Activated CD4-positive, alpha-beta memory T cell treated with anti-CD3 and anti-CD28 coated beads, Interleukin-2, amount 10 ng/mL, durations not matched to agents 7 days and 5 days (primary cell): ENCODE measurements at places on chromosomes 4 and X. TPM values are rescaled to one million over a fixed set of nuclear protein-coding genes. Genes with fewer than 3 reads are reported as not detected.

- no peak for DNase-seq
Observed at GRCh38 chr4:155403886-155404285, 27.1 kb upstream of the MAP9 start.

CSAG1 gene
- total RNA-seq, result not detected

- DNase-seq, result no peak
Observed at GRCh38 chr4:111662496-111662895, 482.8 kb upstream of the FAM241A start.

DNA sequence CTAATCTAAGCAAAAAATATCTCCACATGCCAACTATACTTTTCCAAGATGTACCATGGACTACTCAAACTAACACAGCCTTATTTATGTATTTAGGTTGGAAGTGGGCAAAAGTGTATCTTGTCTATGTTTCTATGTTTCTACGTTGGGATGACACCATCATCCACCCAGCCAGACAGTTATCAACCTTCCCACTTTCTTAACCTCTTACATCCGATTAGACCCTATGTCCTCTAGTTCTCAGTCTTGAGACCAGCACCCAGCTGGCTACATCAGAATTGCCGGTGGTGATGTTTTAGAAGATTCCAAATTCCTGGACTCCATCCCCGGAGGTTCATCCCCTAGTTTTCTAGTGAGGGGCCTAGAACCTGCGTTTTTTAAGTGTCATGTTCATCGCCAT lies 1.0 kb upstream of the AASDH start:
- no peak for DNase-seq

GRCh38 chrX:104195489-104196084 lies 29.3 kb downstream of the FAM199X start:
- no peak for DNase-seq

- no peak for DNase-seq
Observed at GRCh38 chr4:17889692-17890091, 78.9 kb downstream of the NCAPG start.

MAGEA2B gene
- not detected for total RNA-seq

DNA sequence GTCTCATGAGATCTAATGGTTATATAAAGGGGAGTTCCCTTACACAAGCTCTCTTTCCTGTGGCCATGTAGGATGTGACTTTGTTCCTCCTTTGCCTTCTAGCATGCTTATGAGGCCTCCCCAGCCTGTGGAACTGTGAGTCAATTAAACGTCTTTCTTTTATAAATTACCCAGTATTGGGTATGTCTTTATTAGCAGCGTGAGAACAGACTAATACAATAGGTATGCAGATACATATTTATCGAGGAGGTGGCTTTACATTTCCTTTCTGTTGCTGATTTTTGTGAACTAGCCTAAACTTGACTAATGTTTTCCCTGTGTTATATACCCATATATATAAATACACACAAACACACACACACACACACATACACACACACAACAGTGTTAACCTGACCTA lies 80.2 kb downstream of the VCX2 start:
- DNase-seq, result no peak

DNA sequence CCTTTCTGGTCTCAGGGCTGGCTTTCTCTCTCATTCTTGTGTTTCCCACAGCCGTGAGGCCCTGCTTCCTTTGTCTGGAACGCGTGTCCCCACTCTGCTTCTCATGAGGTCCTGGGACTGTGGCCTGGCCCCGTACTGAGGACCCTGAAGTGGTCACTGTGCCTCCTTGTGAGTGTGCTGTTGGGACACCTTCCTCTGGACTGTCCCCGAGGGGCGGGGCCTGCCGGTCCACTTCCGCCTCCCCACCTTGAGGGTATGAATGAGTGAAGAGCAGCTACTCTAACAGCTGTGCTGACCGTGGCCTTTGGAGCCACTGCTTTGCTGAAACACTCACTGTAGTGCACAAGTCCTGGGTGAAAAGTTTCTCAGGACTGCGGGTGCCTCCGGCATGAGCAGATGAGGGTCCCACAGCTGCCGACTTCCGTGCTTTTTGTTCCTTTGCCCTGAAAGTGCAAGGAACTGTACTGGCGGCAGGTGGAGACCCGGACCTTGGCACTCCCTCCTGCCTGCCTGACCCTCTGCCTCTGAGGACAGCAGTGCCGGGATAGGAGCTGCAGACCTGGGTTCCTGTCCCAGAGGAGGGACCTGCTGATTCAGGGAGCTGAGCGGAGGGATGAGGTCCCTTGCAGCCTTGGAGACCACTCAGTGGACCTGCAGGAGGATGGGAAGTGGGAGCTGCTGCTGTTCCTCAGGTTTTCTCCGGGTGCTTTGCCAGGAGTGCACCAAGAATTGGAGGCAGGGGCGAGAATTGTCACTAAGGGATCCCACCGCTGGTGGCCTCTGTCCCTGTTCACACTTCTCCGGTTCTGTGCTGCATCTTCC lies 38.0 kb downstream of the HTT-AS start:
- DNase-seq, result no peak

DNA sequence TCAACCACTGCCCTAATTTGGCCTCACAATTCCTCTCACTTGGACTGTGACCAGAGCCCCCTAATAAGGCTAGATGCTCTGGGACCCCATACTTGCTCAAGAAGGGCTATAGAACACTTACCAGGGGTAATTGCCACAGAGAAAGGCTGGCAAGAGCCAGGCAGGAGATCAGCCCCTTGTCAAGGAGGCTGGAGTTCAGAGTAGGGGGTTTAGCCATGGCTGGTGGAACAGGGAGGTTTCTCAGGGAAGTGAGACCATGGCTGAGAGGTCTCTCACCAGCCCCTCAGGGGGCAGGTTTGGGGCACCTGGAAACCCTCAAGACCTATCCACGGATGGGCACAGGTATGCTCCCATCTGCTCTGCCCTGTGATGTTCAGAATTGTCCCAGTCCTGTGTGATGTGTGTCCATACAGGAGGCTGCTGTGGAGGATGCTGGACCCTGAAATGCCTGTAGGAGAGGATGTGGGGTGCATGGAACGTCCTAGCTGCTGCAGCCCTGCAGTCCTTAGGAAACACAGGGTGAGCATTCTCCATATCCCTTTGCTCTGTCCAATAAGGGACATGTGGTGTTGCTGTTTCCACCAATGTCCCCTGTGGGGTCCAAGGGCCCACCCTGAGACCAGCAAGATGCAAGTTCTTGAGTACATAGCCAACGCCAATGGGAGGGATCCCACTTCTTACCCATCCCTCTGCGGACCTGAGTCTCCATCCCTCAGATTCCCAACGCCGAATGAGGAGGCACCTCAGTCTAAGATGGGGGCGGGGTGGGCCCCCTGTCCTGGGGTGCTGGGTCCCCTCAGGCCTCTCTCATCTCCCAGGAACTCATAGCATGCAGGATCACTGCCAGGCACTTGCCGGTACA lies 16.4 kb upstream of the HSFX1 start:
- no peak for DNase-seq

- no peak for DNase-seq
Observed at GRCh38 chr4:125169192-125169591, 145.6 kb upstream of the FAT4 start.

MSANTD1 gene
- 0.65 TPM for total RNA-seq

H2BW2 gene
- not detected for total RNA-seq

- no peak for DNase-seq
Observed at GRCh38 chr4:128521156-128521555, 233.5 kb upstream of the PGRMC2 start.

GRCh38 chr4:149056615-149057014 lies 614.4 kb upstream of the NR3C2 start:
- DNase-seq, result no peak

TMEM187 gene
- 12.6 TPM for total RNA-seq

DNA sequence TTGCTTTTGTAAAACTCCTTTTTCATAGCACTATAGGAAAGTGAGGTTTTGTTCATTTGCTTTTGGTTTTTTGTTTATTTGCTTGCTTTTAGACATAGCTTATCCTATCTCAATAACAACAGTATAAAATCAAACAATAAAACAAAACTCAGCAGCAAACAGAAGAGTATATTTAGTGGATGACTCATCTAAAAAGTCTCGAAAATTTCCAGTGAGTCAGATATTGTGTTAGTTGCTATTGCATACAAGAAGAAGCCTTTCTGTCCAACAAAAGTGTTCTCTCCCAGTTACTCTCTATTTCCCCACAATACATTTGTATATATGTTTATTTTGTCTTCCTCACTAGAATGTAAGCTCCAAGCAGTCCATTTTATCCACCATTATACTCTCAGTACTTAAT lies 36.0 kb upstream of the NPNT start:
- DNase-seq, result no peak

GPR82 gene
- total RNA-seq, result not detected

DNA sequence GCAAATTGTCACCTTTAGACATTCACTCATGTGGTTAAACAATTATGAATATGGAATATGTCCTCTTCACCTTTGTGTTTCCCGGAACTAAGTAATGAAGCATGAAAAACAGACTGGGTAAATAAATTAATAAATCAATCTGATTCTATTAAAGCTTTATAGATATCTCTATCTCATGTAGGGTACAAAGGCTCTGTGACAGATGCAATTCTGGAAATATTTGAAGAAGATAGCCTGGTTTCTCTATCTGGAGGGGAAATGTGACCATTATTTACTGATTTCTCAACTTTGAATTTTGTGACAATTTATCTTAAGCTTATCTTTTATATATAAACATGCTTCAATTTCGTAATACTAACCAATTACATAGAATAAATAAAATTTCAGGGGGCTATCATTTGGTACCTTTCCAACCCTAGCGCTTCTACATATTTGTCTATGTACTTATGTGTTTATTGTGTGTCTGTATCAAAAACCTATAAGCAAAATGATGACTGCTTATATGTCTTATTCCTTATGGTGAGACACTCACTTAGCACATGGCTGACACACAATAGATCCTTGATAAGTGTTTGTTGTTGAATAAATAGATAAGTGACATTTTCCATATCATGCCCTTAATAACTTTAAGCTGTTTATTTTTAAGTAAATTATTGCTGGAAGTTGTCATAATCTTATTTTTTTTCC lies 9.9 kb downstream of the CTSO start:
- no peak for DNase-seq

DNA sequence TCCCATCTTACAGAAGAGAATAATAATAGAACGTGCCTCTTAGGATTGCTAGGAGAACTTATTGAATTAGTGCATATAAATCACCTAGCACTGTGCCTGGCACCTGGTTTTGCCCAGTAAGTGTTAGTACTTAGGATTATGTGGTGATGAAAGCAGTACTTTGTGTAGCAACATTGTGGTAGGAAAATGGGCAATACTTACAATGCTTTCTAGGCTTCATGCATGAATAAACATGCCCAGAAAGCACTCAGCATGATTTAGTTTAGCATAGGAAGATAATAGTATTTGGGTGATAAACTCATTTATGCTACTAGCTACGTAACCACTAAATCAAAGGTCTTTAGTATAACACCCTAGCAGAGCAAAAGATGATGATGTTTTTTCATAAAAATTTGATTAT lies 105.6 kb downstream of the NEUROG2 start:
- no peak for DNase-seq

DNA sequence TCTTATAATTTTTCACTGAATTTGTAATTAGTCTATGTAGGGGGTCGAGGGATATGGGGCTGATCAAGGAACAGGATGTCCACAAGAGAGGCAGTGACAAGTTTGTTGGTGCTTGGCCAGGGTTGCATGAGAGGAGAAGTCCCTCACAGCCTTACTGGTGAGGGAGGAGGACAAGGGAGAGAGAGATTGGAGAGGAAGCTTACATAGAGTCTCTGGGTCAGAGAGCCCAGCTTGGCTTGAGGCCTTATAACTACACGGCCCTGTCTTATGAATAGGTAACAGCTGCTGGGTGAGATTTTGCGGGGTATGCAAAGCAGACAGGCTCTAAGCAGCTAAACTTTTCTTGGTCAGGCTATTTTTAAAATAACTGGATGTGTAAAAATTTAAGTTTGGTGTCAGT lies 37.9 kb upstream of the OTUD4 start:
- no peak for DNase-seq

DGAT2L6 gene
- total RNA-seq, result not detected

DNA sequence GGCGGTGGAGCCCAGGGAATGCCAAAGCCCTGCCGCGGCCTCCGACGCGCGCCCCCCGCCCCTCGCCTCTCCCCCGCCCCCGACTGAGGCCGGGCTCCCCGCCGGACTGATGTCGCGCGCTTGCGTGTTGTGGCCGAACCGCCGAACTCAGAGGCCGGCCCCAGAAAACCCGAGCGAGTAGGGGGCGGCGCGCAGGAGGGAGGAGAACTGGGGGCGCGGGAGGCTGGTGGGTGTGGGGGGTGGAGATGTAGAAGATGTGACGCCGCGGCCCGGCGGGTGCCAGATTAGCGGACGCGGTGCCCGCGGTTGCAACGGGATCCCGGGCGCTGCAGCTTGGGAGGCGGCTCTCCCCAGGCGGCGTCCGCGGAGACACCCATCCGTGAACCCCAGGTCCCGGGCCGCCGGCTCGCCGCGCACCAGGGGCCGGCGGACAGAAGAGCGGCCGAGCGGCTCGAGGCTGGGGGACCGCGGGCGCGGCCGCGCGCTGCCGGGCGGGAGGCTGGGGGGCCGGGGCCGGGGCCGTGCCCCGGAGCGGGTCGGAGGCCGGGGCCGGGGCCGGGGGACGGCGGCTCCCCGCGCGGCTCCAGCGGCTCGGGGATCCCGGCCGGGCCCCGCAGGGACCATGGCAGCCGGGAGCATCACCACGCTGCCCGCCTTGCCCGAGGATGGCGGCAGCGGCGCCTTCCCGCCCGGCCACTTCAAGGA lies at the start of gene FGF2:
FGF2 (plus strand) TSS at position 279 of the 705 bp plus-strand sequence; CDS start at position 623, 344 bp downstream.
- peak; percentile 35 for DNase-seq

DNA sequence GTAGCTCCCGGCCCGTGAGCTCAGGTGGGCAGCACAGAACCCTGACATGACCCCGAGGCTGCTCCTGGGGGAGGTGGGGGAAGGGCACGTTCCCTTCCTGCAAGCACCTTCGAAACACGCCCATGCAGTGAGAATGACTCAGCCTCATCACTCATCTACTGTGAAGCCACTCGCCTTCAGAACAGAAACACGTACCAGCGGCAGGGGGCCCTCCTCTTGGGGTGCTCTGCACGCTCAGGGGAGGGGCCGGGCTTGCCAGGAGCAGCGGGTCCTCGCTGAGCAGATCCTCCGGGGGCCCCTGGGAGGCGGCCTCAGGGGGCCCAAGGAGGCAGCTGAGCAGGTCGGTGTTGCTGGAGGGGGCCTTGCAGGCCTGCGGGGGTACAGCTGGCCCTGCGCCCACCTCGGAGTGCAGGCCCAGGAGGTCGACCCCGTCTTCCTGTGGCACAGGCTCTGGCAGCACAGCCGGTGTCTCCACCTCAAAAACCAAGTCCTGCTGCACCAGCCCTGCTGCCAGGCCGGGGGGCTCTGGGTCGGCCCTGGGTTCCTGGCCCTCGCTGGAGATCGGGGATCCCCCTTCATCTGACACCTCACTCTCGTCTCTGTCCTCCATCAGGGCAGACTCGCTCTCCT lies 40.9 kb upstream of the CPLX1 start:
- no peak for DNase-seq

NDST4 gene
- not detected for total RNA-seq

ADH1B gene
- not detected for total RNA-seq

- DNase-seq, result no peak
Observed at GRCh38 chrX:17601441-17602200, 135.7 kb upstream of the SCML1 start.

- no peak for DNase-seq
Observed at GRCh38 chr4:140047017-140047640, 106.9 kb downstream of the MAML3 start.
